ENCODE measurements at places on chromosomes 6 and 20.

DNA sequence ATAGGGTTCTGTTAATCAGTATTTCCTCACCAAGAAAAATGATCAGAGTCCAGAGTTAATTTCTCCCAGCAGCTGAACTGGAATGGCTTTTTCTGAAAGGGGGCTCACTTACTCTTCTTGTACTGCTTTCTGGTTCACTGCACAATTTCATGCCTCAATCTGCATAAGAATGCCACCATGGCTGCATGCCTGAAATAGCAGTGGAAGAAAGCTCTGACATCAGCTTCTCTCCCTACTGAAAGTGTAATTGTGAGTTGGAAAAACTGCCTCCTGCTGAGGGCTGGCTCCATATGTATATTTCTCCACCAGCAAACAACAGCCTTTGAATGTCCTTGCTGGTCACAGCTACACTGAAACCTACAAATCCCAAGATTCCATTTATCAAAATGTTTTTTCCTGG lies 1027.2 kb upstream of the GJE1 start:
- peak; percentile 91 for DNase-seq

DNA sequence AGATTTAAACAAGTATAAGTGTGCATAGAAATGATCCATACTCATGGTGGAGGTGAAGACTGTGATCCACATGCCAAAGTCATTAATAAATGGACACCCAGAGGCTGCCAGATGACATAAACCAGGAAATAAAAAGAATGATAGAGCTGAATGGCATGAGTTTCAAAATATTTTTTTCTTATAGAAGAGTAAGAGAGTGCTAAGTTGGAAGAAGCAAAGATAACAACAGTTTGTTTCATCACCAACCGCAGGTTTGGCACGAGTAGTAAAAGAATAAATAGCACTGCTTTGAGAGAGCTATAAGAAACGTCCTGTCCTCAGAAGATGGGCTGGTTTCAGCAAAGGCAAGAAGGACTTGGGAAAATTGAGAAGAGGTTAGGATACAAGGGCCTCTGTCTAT lies 246.9 kb downstream of the UBE3D start:
- DNase-seq, result no peak

- DNase-seq, result no peak
Measured at GRCh38 chr20:2509468-2509781, 710 bp upstream of the ZNF343 start.

DNA sequence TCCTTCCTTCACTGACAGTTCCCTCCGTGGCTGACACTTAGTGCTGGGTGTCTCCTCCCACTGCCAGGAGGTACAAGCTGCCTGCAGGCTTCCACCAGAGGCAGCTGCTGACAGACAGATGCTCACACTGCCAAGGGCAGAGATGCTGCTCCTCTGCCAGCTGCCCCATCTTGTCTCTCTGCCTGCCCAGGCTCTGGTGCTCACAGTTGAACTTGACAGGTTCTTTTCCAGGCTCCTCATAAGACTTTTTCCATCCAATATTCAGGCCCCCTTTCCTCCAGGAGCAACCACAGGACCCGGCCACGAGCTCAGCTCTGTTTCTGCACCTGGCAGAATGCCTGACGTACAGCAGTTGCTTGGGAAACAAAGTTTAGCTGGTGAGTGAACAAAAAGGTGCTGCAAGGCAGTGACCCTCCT lies 79.8 kb downstream of the PSMB1 start:
- DNase-seq, result no peak

DNA sequence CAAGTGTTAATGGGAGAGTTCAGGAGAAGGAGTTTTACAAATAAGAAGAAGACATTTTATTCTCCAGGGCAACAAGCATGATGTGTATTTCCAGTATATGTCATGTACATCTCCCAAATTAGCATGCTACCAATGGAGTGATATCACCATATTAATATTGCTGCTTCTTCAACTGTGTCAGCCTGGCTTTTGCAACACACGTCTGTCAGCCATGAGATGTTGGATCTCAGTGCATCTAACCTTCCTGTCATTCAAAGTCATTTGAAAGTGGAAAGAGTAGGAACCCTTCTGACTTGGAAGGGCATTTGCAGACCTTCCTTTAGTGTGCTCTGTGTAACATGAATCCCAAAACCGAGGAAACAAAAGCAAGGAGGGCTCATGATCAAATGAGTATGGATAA lies 284.1 kb downstream of the ZNF217 start:
- no peak for DNase-seq

DNA sequence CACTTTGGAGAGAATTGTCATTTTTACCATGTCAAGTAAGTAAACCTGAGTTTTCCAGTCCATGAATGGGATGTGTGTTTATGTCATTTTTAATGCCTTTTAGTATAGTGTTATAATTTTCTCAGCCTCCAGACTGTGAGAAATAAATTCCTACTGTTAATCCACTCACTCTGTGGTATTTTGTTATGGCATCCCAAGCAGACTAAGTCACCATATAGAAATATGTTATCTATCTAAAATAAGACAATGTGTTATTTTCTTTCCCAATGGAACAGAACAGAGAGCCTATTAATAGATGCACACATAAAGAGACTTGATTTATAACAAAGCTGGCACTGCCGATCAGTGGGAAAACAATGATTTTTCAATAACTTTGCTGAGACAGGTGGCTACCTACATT lies 70.2 kb upstream of the SLC4A11 start:
- no peak for DNase-seq

DNA sequence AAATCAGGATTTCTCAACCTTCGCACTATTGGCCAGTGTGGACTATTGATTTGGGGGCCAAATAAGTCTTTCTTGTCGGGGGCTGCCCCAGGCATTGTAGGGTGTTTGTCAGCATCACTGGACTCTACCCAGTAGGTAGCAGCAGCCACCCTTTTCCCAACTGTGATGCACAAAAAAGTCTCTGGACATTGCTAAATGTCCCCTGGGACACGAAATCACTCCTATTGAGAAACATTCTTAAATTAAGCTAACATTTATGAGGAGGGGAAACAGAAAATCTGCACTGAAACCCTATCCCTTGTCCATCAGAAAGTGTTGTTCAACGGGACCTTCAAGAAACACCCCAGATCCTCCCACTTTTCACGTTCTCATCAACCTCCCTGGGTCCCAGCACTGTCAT lies 54.2 kb downstream of the NFATC2 start:
- DNase-seq, result no peak

DNA sequence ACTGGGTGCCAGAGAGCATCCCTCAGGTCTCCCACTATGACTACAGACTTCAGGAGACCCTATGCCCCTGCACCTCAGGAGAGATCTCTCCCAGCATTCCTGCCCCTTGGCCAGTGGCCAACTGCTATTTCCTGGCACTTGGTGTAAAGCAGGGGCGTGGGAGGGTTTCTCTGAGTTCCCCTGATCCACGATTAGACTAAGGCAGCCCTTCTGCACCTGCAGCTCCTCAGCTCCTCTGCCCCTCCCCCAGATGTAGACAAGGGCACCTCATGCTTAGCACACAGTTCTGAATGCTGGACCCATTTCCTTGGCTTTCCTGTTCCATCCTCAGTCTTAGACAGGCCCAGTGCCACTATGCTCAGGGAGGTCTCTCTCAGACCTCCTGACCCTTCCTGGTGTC lies 28.6 kb downstream of the EDN1 start:
- DNase-seq, result no peak

DNA sequence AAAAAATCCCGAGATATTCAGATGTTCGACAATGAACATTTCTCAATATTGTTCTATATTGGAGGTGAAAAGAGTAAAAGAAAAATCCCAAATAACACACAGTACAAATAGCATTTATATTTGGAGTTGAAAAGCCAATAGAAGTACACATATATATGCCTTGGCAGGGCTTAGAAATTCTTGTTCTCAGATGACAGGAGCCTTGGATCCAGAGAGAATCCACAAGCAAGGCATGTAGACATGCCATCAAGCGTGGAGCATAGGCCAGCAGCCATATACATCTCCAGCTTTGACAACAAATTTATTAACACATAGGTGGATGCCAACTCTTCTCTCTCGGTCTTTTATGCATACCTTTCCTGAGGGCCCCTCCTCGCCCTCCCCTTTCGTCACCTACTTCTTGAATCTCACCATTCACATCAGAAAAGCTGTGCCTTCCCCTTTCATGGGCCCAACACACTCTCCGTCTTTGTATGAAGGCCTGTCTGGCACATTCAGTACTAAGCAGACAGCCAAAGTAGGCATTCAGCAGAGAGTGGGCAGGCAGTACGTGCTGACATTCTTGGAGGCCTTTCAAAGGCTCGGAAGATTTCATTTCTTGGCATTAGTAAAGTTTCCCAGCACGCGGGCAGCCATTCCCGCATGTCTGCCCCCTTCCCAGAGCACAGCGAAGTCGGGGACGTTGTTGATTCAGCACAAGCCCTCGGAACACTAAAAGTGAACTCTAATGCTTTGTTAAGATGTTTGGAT lies 18.2 kb downstream of the NEDD9 start:
- no peak for DNase-seq

- DNase-seq, result no peak
Measured at GRCh38 chr6:37435373-37435772, 2.4 kb downstream of the CMTR1 start.

- no peak for DNase-seq
Measured at GRCh38 chr6:135581211-135581610, 83.7 kb upstream of the AHI1 start.

DNA sequence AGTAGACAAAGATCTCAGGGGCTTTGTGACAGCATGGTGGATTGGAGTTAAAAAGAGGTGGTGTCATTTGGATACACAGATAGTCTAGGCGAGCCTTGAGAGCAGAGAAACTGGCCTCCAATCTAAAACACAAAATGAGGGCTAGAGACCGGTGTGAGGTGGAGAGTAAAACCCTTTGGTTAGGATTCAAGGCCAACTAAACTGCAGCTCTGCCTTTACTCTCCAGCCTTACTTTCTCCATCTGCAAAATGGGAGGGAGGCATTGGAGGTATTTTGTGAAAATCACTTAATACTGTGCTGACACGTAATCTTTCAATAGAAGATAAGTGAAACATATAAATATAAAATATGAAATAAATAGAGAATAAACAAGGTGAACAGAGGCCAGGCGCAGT lies 89.1 kb upstream of the QKI start:
- no peak for DNase-seq

- DNase-seq, result no peak
Measured at GRCh38 chr6:11050731-11051130, 6.6 kb upstream of the ELOVL2 start.

DNA sequence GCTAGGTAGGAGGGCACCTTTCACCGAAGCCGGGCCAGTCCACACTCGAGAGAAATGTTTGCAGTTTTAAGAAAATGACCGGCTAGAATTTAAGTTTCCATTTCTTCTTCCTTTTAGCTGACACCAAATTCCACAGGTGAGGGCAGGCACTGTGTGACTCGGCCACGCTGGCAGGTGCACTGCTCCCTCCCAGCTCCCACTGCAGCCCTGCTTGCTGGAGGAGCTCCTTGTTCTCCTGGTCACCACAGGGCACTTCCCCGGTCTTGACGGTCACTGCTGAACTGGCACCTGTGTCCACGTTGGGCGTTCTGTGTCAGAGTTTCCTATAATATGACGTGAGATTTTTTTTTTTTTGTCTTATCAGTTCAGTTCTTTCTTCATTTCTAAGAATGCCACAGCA lies 3.6 kb upstream of the KIF25 start:
- DNase-seq, result no peak

- DNase-seq, result no peak
Measured at GRCh38 chr6:151544453-151544852, 50.6 kb downstream of the CCDC170 start.

DNA sequence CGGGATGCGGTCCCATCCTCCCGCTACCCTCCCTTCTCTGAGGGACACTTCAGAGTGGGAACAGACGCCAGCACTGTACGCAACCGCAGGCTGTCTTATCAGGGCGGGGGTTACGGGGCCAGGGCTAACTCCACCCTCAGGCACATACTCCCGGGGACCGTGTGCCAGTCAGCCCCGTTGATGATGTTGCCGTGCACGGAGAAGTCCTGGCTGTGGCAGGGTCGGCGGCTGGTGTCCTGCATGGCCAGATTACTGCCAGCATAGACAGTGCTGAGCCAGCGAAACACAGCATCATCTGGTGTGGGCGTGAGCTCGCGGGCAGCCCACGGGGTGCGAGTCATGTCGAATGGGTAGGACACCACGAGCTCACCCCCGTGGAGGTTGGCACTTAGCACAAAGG lies 5.0 kb downstream of the CPXM1 start:
- DNase-seq, result no peak
